ENCODE measurements at places on chromosomes 4 and X. TPM values are rescaled to one million over a fixed set of nuclear protein-coding genes. Genes with fewer than 3 reads are reported as not detected.

PSAPL1 gene
- not detected for total RNA-seq

TENM3 gene
- 0.70 TPM for total RNA-seq

ARAP2 gene
- total RNA-seq, result 27.9 TPM

NSG1 gene
- total RNA-seq, result 1.2 TPM

EVC2 gene
- total RNA-seq, result 1.1 TPM

ADH1C gene
- 271 TPM for total RNA-seq

MSX1 gene
- 0.44 TPM for total RNA-seq

NEIL3 gene
- 3.2 TPM for total RNA-seq

H2AZ1 gene
- total RNA-seq, result 106 TPM

PRDM5 gene
- 8.7 TPM for total RNA-seq

ANOS1 gene
- 0.41 TPM for total RNA-seq
